Mammary epithelial cell (primary cell): ENCODE measurements at places on chromosomes 2 and 18. TPM values are rescaled to one million over a fixed set of nuclear protein-coding genes. Genes with fewer than 3 reads are reported as not detected.
A peak's percentile ranks its signal among the peaks of the same experiment; 100 is the strongest.

IL1RL2 gene
- total RNA-seq = 4.7 TPM

ERBB4 gene
- total RNA-seq = not detected in 2 replicates

AAK1 gene
- total RNA-seq = 86.2 TPM

RMDN2 gene
- total RNA-seq = 12.5 TPM

PLEKHA3 gene
- 6.0 TPM for total RNA-seq

PDE1A gene
- total RNA-seq = 0.69 TPM in 1 of 2 replicates, not detected in the other

WDFY1 gene
- 96.0 TPM for total RNA-seq

MALT1 gene
- 43.0 TPM for total RNA-seq

PAIP2B gene
- total RNA-seq = 2.0 TPM

ACVR1 gene
- 41.2 TPM for total RNA-seq

CCDC148 gene
- total RNA-seq = 1.3 TPM

RNF138 gene
- 26.2 and 32.8 TPM in 2 replicates for total RNA-seq

DNA sequence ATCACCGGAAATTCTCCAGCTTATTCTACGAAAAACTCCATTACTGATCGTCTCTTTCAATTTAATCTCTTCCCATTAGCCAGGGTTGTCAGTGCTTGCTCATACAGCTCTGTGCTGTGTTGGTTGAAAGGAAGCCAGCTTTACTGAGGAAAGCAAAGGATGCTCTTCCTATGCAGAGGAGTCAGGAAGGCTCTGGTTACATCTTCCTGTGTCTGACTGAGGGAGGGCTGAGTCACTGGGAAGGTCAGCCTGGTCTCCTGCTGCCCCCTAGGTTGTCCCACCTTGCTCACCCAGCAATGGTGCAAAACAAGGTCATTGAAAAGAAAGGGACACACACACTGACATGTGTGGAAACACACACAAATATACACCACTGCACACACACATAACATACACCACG is 975.6 kb downstream of the DCDC2C start:
- no peak for DNase-seq

- no peak for DNase-seq
Measured at GRCh38 chr2:66478731-66479316, 43.9 kb downstream of the MEIS1 start.

- DNase-seq = no peak
Measured at GRCh38 chr2:162226836-162227235, 16.4 kb downstream of the FAP start.

GRCh38 chr2:130808482-130809268 is 28.0 kb upstream of the ARHGEF4 start:
- DNase-seq = peak; percentile 98

- DNase-seq = no peak
Measured at GRCh38 chr2:120899771-120900170, 164.1 kb downstream of the GLI2 start.

DNA sequence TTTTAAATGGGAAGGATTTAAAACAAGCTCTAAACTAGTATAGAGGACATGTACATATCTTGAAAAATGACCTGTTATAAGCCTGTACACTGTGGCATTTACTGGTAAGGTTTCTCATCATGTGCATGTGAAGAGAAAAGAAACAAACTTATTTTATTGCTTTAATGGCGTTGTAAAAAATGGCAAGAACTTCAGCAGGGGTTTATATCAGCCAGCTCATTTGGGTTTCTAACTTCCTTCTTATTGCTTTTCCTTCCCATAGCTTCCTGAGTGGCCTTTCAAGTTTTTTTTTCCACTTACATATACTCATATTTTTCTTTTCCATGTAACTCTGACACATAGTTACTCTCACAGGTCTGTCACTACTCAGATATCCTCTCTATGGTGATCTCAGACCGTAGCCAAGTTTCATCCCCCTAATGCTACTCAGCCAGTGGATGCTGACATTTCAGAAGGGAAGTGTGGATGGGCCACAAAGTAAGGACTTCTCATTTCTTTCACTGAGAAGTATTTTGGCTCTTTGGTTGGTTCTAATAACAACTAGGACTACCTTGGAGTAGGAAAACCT is 198.2 kb downstream of the PARD3B start:
- no peak for DNase-seq

GRCh38 chr2:109482361-109482861 is 131.4 kb downstream of the SEPTIN10 start:
- no peak for DNase-seq

GRCh38 chr2:168002021-168002553 is 245.3 kb downstream of the STK39 start:
- DNase-seq = peak; percentile 60

- no peak for DNase-seq
Measured at GRCh38 chr18:5817816-5818215, 77.5 kb downstream of the TMEM200C start.

- DNase-seq = no peak
Measured at GRCh38 chr2:240639566-240639965, 14.3 kb downstream of the GPR35 start.

- DNase-seq = no peak
Measured at GRCh38 chr2:72057308-72057707, 90.4 kb downstream of the CYP26B1 start.

GRCh38 chr2:8606226-8606625 is 75.6 kb upstream of the ID2 start:
- no peak for DNase-seq

GRCh38 chr2:120298173-120298835 is 45.7 kb downstream of the RALB start:
- DNase-seq = no peak

DNA sequence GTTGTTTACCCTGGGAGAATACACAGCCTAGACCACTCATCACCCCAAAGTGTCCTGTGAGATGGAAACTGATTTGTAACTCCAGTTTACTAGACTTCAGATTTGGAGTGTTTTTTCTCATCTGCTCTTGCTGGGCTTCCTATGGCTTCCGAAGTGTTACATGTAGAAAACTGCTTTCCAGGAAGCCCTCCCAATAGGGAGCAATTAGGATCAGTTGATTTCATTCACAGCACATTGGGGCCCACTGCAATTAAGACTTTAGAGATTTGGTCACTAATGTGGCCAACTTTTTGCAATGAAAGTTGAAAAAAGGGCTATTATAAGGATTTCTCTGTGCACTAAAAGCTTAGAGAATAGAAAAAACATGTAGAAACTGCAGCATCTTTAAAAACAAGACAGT is 656.6 kb upstream of the CHAC2 start:
- no peak for DNase-seq

- no peak for DNase-seq
Measured at GRCh38 chr2:239337122-239337876, 63.5 kb downstream of the HDAC4 start.

DNA sequence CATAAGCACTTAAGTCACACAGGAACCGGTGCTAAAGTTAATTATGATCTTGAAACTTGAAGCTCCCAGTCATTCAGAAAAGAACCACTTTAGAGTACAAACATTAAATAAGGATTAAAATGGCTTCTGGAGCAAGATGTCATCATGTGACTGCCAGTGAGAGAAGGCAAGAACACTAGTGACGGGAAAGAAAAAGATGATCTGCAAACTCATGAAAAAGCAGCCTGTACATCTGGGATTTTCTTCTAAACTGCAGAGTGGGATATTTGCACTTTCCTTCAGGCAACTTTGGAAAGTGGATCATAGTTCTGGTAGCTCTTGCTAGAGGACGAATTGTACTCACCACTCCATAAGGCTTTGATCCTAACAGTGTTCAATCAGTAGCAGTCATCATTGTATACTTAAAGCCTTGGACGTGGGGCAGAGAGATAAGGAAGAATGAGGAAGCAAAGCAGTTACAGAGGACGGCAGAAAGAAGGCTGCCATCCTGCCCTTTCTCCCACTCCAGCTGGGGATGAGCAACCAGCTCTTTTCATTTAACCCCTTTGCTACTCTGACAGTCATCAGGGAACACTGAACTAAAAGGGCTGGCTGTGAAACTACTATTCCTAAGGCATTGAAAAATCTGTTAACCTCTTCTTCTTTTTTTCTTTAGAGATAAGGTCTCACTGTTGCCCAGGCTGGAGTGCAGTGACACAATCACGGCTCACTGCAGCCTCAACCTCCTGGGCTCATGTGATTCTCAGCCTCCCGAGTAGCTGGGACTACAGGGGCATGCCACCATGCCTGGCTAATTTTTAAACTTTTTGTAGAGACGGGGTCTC is 18.1 kb downstream of the ABHD3 start:
- DNase-seq = no peak

- peak; percentile 76 for DNase-seq
Measured at GRCh38 chr18:23032030-23032582, 99.0 kb downstream of the RBBP8 start.

GRCh38 chr2:127143841-127144782 is 37.2 kb upstream of the BIN1 start:
- DNase-seq = peak; percentile 16

- DNase-seq = no peak
Measured at GRCh38 chr2:110114831-110115255, 779 bp downstream of the MALL start.

DNA sequence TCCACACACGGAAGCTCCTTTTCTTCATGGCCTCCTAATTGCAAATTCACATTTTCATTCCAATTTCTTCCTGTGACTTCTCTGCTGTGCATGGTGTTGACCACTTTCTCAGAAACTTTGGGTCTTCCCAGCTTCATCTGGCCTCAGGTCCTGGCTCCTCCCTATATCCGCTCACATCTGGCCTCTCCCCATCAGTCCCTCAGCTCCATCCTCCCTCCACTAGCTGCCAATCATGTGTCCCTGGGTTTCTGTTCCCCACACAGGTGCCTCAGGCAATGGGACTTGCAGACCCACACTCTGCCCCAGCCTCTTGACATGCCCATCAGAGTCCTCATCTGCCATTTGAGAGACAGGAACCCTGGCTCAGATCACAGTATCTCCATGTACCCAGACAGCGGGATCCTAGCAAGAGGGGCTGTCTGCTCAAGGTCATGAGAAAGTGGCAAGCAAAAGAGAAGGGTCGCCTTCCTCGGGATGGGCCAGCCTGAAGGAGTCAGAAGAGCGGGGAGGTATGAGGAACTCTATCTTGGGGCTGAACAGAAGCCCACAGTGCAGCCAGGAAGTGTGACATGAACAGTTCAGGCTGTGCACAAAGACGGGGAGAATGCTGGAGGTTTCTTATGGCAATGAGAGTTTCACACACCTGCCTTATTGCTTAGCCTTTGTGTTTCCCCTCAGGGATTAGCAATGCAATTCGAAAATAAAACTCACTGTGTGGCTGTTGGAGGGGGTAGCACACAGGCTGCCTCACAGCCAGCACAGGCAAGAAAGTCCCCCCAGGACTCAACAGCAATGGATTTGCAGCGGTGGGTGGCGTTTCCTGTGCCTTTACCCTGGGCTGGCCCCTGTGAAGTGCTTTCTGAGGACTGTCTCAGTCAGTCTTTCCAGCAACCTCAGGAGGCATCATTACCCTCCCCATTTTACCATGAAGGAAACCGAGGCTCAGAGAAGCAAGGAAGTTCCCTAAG is 69.5 kb downstream of the COPS8 start:
- no peak for DNase-seq

DNA sequence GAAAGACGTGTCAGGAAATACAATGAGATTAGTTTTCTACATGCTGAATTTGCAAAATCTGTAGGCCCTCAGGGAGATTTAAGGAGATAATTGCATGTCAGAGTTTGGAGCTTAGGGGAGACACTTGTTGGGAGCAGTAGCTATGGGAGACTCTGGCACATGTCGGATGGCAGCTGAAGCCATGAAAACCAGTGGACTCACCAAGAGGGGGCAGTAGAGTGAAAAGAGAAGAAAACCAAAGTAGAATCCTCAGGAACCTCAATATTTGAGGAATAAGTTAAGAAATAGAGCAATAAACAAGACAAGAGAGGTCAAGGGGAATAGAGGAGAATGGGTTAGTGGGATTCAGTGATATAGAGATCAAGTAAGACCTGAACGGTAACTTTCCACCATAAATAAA is 24.8 kb downstream of the RUFY4 start:
- no peak for DNase-seq

DNA sequence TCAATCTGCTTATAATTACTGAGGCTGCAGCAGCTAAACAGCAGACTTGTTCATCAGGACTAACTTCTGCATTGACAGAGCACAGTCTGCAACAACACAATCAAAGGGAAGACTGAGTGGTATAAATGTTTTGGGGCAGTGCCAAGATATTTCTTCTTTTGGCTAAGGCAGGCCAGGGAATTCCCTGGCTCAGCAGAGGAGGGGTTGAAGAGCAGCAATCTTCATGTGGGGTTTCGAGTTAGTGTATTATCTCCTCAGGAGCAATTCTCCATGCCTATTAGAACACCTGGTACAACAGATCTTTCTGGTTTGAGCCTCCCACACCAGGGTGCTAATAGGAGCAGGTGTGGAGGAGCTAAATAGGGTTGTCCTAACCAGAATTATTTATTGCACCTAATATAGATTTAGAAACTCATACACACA is 103.0 kb upstream of the STK17B start:
- peak; percentile 51 for DNase-seq

- peak; percentile 79 for DNase-seq
Measured at GRCh38 chr18:26574958-26575864, 26.9 kb upstream of the KCTD1 start.

DNA sequence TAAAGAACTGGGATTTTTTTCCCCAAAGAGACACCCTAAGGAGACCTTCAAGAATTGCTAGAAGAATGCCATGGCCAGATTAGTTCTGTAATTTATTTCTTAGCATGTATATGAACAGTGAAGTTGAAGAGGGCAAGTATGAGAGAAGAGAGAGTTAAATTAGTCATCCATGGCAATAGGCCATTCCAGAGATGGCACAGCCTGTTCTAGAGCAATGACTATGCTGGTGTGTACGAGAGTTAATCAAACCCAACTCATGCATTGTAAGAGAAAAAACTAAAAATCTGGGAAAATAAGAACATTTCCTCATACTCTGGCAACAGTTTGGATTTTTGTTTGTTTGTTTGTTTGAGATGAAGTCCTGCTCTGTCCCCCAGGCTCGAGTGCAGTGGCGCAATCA is 112.1 kb upstream of the PIK3C3 start:
- DNase-seq = peak; percentile 28

DNA sequence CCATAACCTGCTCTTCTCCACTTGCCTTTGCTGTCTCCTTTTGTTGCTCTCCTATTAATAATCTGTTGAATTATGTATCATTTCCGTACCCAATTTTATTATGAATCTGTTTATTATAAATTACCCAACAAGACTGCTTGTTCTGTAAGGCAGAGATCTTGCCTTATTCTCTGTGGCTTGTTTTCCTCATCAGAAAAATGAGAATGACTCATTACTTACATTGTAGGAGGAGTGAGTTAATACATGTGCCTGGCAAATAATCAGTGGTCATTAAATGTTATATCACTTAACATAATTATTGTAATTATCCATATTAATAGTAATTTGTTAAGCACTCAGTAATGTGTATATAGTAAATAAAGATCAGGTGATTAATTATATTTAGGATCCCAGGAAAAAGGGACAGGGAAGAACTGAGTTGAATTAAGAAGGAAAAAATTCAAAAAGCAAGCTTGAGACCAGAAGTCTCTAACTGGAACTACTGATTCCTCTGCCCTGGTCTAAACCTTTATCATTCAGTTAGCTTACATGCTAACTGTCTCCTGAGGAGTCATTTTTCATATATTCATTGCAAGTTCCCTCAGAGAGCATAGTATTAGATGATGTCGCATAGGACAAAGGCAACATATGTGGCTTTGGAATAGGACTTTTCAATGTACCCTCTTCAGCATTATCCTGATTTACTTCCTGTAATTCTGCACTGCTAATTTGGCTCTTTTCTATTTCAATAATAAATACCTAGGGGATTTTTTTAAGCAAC is 335.7 kb downstream of the GALNT13 start:
- no peak for DNase-seq
